Right hindlimb (tissue), 1 donor: ENCODE measurements at places on chromosomes 1 and 21.

DNA sequence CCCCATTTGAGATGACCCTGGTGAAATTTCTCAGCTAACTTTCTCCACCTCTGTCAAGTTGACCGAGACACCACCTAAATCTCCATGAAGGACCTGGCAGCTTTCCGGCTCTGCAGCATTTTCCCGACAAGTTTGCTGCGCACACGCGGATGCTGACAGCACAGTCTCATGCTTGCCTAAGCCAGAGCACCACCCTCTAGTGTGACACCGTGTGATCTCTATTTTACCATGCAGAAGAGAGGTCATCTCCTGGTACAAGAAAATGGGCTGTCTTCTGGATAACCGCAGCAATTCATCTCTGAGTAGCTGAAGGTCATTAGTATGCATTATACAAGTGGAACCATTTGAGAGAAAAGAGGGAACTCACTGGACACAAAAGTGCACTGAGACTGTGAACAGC, 38.9 kb upstream of the H6PD start:
- no peak for DNase-seq

GRCh38 chr1:54965624-54966340, 14.6 kb upstream of the TMEM61 start:
- no peak for DNase-seq

- no peak for DNase-seq
These were observed 27.4 kb downstream of the TNFSF18 start for GRCh38 chr1:173023343-173023742.

DNA sequence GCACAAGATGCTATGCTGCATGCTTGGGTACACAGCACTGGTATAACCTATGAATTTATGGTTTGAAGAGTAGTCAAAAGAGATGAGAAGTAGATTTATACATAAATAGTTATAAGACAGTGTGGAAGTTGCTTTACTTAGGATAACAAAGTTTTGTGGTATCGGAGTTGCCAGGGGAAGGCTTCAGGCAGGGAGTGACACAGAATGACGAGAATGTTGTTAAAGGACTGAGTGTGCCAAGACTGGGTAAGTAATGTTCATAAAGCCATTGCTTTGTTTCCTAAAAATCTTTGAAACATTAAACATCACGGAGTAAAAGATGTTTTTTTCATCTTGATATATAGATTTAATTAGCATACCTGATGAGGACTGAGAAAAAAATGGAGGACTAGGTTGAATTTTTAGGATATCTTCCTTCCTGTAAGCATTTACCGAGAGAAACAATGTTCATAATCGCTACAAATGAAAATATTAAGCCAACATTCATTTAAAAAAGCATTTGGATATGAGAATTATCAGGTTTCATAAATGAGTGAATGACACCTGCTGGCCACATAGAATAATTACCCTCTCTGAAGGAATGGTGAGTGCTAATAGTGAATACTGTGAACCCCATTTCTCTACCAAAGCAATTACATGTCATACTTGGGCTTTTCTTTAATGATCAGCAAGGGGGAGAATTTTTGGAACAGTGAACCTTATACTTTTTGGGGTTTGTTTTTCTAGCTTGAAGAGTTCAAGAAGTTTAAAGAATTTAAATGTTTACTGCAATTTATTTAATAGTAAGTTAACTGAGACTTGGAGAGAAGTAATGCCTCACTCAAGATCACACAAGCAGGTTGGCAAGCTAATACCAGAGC, 28.4 kb downstream of the EXTL2 start:
- no peak for DNase-seq

DNA sequence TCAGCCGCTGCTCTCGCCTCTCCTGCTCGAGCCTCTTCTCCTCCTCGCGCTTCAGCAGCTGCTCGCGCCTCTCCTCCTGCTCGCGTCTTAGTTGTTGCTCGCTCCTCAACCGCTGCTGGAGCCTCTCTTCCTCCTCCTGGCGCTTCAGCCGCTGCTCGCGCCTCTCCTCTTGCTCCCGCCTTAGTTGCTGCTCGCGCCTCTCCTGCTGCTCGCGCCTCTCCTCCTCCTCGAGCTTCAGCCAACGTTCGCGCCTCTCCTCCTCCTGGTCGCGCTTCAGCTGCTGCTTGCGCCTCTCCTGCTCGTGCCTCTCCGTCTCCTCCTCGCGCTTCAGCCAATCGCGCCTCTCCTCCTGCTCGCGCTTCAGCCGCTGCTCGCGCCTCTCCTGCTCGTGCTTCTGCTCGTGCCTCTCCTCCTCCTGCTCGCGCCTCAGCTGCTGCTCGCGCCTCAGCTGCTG, 3.7 kb downstream of the TCHH start:
- DNase-seq: peak; percentile 46

DNA sequence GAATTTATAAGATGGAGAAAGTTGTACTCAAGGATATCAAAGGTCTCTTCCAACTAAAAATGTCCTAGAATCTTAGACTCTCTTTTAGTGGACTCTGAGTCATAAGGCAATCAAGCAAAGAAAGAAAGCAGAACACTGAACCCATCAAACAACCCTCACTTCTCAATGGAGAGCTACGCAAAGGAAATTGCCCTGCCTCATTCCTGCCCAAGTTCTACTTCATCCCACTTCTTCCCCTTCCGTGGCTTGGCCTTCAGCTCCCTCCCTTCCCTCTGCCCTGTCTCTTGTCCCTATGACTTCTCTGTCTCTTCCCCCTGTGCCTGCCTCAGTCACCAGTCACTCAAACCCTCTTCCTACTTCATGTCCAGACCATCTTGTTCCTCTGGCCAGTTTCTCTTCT, 58.5 kb downstream of the RIMS3 start:
- no peak for DNase-seq

DNA sequence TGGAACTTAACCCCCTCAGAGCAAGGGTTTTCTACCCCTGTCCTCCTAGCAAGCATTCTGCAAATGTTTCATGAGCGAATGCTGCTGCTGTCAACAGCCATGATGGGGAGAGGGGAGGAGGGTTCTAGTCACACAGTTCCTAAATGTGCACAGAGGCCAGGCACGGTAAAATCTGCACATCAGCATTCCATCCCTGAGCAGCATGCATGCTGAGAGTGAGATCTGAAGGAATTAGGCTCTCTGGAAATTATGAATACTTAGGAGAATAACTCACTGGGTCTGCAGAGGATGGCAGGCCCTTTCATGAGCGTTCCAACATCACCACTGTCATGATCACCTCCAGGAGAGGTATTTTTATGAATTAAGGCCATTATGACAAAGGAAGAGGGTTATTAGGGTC, 2.1 kb downstream of the VTCN1 start:
- DNase-seq: no peak

- DNase-seq: no peak
These were observed 11.5 kb upstream of the KCNAB2 start for GRCh38 chr1:6033986-6034749.

GRCh38 chr1:29835874-29836273, 599.6 kb downstream of the PTPRU start:
- no peak for DNase-seq

DNA sequence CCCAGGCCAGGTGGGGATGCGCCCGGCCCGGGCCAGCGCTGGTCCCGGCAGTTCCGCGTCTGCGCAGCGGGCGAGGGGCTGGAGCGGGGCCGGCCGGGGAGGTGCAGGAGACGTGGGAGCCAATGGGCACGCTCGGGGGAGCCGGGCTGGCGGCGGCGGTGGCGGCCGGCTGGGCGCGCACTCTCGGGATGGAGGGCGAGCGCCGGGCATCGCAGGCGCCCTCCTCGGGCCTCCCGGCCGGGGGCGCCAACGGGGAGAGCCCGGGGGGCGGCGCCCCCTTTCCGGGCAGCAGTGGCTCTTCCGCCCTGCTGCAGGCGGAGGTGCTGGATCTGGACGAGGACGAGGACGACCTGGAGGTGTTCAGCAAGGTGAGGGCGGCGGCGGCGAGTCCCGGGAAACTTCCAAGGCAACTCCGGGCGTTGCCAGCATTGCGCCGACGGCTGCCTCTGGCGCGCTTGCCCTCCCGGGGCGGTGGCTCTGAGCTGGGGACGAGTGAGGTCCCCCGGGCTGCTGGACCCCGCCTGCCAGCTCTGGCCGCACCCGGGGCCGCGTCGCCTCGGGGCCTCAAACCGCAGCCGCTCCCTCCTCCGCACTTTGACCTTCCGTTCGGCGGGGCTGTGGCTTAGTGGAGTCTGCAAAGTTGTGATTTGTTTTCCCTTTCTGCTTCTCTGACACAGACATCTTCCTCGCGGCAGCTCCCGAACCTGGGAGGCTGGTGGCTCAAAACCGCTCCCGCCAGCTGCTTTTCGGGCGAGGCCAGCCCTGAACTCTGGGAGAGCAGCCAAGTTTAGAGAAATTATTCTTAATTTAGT, at the start of gene SNX7:
Gene SNX7 (plus strand): TSS at position 178 of the 812 bp plus-strand sequence. CDS start 11 bp downstream, at position 189.
- DNase-seq: peak; percentile 89

DNA sequence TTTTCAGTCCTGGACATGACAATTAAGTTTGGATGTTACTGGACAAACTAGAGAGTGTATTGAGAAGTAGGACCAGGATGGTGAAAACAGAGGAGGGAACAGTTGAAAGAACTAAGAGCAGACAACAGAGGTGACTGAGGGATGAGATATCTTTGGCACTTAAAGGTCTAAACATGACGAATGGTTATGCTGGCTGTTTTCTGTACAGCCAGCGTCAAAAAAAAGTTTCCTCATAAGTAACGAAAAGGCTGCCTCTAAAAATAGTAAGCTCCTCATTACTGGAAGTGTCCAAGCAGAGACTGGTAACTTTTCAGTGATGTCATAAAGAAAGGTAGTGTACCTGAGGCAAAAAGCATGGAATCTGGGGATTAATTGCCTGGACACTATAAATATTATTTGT, 35.2 kb upstream of the AK4 start:
- no peak for DNase-seq

- DNase-seq: no peak
These were observed 6.7 kb upstream of the PTPN14 start for GRCh38 chr1:214557952-214558735.

- no peak for DNase-seq
These were observed 6.7 kb downstream of the INAVA start for GRCh38 chr1:200901350-200901749.

- DNase-seq: no peak
These were observed 2.5 kb downstream of the FNDC10 start for GRCh38 chr1:1597275-1597930.

- DNase-seq: no peak
These were observed 216.0 kb downstream of the DYRK1A start for GRCh38 chr21:37582590-37582989.

DNA sequence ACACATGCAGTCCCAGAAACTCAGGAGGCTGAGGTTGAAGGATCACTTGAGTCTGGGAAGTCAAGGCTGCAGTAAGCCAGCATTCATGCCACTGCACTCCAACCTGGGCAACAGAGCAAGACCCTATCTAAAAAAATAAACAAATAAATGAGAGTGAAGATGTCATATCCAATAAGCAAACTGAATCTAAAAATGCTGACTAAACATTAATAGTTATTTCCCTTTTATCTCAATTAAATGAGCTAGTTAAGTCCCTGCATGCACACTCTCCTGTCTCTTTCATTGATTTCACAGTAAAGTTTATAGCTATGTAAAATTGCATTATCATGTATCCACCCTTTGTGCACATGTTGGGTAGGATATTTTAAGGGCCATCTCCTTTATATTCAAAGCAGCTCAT, 81.1 kb upstream of the L1TD1 start:
- no peak for DNase-seq

DNA sequence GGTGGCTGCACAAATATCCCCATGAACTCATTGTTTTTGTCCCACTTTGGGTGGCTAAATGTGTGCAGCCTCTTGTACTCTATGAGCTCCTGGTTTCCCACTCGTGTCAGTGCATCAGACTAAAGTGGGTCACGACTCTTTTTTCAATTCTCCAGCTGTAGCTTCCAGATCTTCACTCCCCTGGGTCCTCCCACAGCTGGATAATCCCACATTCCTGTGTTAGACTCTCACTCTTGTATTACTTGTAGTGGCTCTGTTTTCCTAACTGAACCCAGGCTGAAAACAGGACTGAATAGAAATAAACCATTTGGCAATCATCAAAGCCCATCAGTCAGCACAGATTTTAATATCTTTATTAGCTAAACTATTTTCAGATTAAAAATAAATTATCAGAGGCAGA, 60.4 kb downstream of the UBE2U start:
- no peak for DNase-seq

DNA sequence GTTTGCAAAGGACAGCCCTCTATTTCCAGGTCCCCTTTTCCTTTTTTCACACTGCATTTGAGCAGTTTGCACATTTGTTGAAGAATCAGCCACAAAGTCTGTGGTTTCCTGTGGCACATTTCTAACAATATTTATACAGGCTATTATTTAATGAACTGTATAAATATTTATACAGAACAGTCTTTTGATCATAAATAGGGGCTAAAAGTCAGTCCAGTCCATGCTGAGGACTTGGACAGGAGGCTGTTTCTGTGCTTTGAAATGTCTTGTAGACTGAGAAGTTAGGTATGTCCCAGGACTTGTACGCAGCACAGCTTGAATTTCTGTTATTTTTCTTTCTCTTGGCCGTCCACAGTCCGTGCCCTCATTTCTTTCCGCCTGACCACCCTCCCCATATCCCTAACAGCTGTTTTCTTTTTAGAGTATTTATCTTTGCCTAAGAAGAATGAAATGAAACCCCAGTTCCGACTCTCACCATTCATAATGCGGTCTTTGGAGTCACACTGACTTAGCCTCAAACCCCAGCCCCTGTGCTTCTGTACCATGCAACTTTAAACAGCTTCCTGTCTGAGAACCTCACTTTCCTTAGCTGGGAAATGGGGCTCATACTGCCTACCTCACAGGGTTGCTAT, 19.7 kb downstream of the FGGY start:
- DNase-seq: peak; percentile 41

DNA sequence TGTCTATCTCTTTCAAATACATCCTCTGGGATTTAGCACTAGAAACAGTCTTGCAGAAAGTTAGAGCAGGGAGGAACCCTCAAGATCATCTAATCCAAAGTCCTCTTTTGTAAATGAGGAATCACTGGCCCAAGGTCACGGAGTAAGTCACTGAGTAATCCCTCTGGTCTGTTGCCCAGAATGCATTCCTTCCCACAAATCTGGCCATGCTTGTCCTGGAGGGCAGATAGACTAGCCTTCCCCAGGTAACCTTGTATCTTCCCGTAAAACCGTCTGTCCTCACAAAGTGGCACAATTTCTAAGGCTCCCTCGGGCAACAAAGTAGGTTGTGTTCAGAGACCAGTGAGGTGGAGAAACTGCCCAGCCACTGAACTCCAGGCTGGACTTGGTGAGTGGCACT, 46.2 kb downstream of the DDR2 start:
- DNase-seq: no peak

GRCh38 chr1:230270559-230271281, 155.4 kb downstream of the PGBD5 start:
- peak; percentile 14 for DNase-seq

- DNase-seq: no peak
These were observed 8.8 kb downstream of the FCRLB start for GRCh38 chr1:161730050-161730564.

DNA sequence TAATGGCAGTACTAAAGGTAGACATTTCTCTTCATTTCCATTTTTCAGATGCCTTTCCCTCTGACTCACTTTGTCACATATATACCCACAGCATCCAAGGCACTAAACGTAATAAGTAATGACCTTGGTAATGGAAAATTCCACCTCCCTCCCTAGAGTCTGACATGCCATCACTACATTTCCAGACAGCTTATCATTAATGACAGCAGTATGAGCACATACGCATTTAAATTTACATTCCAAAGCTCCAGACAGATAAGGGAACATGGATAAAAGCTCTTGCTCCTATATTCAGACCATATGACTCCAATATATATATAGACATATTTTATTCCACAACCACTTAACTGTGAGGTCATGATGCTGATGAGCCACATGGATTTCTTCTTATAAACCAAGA, 191.7 kb upstream of the GORAB start:
- no peak for DNase-seq

GRCh38 chr1:108664481-108664880, 3.6 kb upstream of the HENMT1 start:
- DNase-seq: no peak

GRCh38 chr21:31372471-31372765, 28.4 kb upstream of the TIAM1 start:
- DNase-seq: no peak
